ENCODE measurements at places on chromosomes 1 and 21.

DNA sequence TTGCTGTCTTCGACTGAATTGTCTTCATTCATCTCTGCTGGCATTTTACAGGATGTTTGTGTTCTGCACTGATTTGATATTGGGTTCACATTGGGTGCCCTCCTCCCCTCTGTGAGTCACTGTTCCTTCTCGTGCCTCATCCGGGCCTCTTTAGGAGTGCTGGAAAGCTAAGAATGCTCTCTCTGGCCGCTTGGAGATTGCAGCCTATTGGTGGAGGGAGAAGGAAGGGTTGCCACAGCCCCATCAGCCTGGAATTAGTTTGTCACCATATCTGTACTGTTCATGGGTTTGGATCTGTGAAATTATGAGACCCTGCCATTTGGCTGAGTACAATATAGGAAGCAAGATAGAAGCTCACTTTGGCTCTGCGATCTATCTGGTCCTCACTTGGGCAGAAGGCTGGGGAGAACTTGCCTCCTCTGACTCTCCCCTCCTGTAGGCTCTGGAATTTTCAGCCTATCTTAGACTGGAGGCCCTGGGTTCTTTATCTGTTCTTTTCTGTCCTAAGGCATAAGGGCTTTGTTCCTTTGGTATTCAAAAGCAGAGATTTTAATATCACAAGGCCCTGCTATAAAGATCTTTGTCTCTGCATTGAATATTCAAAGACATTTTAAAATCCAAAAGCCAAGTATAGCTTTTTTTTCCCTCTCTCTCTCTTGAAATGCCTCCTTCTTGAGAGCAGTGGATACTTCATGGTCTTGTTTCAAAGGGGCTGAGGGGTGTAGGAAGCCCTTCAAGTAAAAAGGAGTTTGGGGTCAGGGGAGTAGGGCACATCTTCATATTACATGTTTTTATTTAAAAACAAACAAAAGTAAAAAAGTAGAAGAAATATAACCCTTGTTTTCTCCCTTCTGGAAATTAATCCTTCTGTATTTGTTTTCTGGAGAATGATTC, 347.9 kb downstream of the ZP4 start:
- DNase-seq = no peak

DNA sequence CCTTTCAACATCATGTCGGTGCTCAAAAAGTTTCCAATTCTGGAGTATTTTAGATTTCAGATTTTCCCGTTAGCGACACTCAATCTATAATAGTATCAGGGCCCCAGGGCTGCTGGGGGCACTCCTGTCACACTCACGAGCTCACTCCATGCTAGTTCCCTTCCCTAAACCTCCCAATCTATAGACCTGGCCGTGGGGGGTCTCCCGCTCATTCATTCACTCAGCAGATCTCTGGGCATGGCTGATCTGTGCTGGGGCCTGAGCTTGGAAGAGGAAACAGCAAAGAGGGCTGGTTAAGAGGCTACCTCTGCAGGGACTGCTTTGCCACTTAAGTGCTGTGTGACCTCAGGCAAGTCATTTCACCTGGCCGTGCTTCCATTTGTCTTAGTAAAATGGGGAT, 46.8 kb upstream of the LAPTM5 start:
- no peak for DNase-seq

DNA sequence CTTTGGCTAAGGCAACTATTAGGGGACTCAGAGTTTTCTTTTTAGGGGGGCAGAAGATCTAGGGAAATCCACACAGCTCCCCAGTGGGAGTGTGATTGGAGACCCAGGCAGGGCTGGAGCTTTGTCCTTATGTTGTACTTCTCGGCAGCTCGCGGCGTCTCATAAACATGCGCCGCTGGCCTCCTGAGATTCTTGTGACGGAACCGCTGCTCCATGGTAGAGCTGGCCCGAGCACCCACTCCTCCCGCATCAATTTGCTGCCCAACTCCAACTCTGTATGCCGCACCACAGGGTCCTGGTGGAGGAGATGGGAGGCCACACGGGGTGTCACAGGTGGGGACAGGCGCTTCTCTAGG, 143.9 kb downstream of the GALNT2 start:
- DNase-seq = no peak

GRCh38 chr1:200891774-200892157, 2.9 kb upstream of the INAVA start:
- no peak for DNase-seq

DNA sequence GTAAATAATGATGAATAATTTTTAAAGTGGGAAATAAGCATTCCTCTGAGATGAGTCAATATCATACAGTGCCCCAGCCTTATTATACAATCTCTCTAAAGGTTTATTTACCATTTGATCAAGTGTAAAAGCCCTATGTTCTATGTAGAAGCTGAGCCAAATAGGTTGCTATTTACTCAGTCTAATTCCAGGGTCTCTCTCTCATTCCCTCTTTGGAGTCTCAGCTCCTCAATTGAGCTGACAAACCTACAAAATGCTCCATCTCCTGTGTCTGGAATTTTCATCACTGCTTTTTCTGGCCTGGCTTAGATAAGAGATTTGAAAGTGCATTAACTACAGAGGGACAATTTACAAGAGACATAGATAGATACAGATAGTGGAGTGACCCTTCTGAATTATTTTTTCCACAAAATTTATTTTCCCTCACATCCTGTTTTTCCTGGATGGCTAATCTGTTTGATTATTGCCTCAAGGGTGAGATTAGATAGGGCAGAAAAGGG, 24.8 kb upstream of the USH2A start:
- no peak for DNase-seq

Data from A673 (cell line).